ENCODE measurements at places on chromosomes 1 and 21. TPM values are rescaled to one million over a fixed set of nuclear protein-coding genes. Genes with fewer than 3 reads are reported as not detected.

DCST1 gene
- 0.30 TPM for total RNA-seq

WLS gene
- not detected for total RNA-seq

NUF2 gene
- total RNA-seq = 2.0 TPM

HSF2BP gene
- total RNA-seq = 0.79 TPM

TINAGL1 gene
- 0.44 TPM for total RNA-seq

NPPB gene
- not detected for total RNA-seq

VCAM1 gene
- 0.20 TPM for total RNA-seq

ACTN2 gene
- total RNA-seq = not detected

ITPKB gene
- total RNA-seq = 153 TPM

RIPPLY3 gene
- total RNA-seq = not detected

TENT5C gene
- 133 TPM for total RNA-seq

All from T-cell (primary cell).